ENCODE measurements at places on chromosomes 7 and 10.

DNA sequence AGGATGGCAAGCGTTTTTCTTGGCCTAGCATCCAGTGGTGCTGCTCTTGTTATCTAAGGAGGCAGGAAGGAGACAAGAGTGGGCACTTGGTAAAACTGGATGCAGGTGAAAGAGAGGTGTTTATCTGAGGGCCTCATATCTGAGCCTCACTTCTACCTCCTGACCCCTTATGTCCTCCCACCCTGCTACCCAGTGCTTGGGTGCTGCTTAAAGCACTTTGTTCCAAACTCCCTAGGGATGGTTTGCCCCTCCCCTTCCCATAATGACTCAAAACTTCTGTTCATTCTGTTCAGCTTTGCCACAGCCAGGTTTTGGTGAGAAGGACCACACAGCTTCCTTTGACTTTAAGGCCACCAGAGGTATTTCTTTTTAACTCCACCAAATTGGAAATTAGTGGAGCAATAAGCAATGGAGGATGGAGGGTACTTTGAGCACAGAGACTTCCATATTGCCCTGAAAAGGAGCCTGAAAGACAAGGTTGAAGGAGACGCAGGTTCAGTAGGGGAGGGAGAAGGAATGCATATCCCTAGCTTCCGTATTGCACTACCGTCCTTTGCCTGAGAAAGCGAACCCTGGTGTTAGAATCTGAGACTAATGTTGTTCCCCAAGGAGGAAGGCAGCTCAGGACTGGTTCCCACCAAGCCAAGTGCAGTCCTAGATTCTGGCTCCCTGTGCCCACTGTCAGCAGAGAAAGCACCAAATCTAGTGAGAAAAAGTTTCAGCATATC lies 30.1 kb downstream of the ENTPD1 start:
- peaks cover 16% of the 10 kb centered on the region for H3K36me3 ChIP-seq
- H3K4me1 ChIP-seq = peaks cover 57% of the 10 kb centered on the region
- H3K4me3 ChIP-seq = peak overlapping the region; percentile 61

DNA sequence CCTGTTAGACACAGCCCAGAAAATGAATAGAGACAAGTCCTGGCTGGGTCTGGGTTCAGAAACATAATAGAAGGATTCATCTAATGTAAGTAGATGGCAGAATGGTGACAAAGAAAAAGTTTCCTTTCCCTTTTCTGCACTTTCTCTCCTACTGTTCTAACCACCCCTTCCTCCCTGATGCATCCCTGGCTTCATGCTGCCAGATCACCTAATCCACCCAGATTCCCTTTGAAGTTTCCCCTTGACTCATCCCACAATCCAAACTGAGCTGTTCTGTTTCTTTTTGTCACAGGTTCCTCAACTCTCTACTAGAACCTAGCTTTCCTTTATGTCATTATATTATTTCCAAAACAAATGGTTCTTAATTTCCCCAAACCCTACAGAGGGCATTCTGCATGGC lies 1.1 kb upstream of the MACC1 start:
- peaks cover 8% of the 10 kb centered on the region for H3K4me1 ChIP-seq
- H3K27me3 ChIP-seq = peaks cover 2% of the 10 kb centered on the region
- no peak overlapping the region for H3K4me3 ChIP-seq
- no peak overlapping the region for H3K27ac ChIP-seq
- no peaks in the 10 kb centered on the region for H3K36me3 ChIP-seq
- no peak for DNase-seq

- no peak for DNase-seq
- H3K36me3 ChIP-seq = peaks cover 52% of the 10 kb centered on the region
- H3K4me1 ChIP-seq = peaks cover 38% of the 10 kb centered on the region
- H3K4me3 ChIP-seq = peak overlapping the region; percentile 84
- H3K27me3 ChIP-seq = no peaks in the 10 kb centered on the region
- H3K27ac ChIP-seq = peak overlapping the region; percentile 87
Measured at GRCh38 chr7:150715293-150715692, 1.1 kb upstream of the GIMAP1 start.

- no peak overlapping the region for H3K4me3 ChIP-seq
- peaks cover 9% of the 10 kb centered on the region for H3K4me1 ChIP-seq
Measured at GRCh38 chr7:55508221-55509011, 63.9 kb downstream of the VOPP1 start.

DNA sequence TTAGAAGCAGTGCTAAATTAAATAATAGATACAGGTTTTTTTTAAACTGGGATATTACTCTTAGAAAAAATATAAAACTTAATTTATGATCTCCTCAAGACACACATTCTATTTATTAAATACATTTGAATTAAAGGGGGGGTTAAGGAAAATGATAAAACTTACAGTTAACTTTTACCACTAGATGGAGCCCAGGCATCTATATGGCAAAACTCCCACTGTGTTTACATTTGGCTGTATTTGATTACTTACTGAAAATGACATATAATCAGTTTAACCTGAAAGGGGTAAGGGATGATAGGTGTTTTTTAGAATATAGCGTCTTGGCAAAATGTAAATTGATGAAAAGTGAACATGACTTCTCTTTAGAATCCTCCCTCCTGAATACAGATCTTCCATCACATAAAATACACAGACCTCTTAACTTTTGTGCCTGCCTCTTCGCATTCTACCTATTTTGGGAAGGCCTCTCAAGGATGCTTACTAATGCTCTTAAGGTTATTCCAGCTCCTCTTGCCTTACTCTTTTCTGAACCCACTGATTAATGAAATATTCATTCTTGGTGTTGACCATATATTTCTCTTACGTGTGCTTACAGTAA lies 235.7 kb downstream of the AGMO start:
- H3K36me3 ChIP-seq = no peaks in the 10 kb centered on the region
- H3K4me3 ChIP-seq = no peak overlapping the region
- H3K27me3 ChIP-seq = no peaks in the 10 kb centered on the region
- H3K27ac ChIP-seq = no peak overlapping the region

DNA sequence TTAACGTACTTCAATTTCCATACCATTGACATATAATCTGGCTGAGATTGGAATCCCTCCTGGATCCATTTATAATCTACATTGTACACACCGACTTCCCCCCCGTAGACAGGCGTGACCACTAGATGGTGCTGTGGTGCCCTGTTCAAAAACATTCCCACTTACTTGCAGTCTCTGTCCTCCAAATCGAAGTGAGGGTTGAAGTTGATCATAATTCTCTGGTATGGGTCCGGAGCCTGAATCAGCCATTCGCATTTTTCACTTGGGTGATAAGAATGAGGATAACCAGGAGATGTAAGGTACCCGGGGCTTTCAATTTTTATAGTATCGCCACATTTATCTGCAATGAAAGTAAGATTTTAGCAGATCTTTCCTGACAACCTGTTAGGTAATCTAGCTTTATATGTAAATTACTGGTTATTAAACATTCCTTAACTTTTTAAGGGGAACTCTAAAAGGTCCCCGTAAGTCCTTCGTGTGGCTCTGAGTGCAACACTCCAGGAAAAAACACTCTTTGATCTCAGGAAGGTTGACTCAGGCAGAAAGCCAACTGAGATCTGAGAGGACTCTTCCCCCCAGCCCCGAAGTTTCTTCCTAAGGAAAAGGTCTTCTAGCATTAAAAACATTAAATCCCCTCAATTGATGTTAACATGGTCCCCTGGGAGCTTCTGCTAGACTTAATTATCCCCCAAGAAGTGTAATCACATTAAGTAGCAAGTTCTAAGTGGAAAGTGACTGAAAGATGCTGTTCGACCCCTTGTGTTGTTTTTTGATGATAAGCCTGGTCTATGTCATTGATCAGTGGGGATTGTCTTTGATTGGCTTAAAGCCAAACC lies 3.7 kb downstream of the NRP1 start:
- H3K36me3 ChIP-seq = no peaks in the 10 kb centered on the region
- H3K27ac ChIP-seq = no peak overlapping the region
- peak; percentile 73 for DNase-seq
- H3K4me1 ChIP-seq = peaks cover 14% of the 10 kb centered on the region

GRCh38 chr7:45408409-45408737 lies 165.8 kb upstream of the ADCY1 start:
- H3K4me1 ChIP-seq = no peaks in the 10 kb centered on the region
- no peak for DNase-seq
- H3K27me3 ChIP-seq = peaks cover 10% of the 10 kb centered on the region
- no peaks in the 10 kb centered on the region for H3K36me3 ChIP-seq
- no peak overlapping the region for H3K4me3 ChIP-seq
- no peak overlapping the region for H3K27ac ChIP-seq

DNA sequence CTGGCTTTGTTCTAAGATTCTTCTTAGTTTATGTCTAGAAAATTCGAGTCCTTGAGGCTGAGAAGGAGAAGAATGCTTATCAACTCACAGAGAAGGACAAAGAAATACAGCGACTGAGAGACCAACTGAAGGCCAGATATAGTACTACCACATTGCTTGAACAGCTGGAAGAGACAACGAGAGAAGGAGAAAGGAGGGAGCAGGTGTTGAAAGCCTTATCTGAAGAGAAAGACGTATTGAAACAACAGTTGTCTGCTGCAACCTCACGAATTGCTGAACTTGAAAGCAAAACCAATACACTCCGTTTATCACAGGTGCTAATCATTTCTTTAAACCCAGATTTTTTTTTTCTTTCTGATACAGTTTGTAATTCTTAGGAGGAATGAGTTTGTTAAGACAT lies 6.7 kb downstream of the CEP55 start:
- H3K27me3 ChIP-seq = no peaks in the 10 kb centered on the region
- H3K4me3 ChIP-seq = peak overlapping the region; percentile 7
- H3K36me3 ChIP-seq = peaks cover 50% of the 10 kb centered on the region
- no peak for DNase-seq

- peak overlapping the region; percentile 67 for H3K27ac ChIP-seq
- H3K4me1 ChIP-seq = peaks cover 14% of the 10 kb centered on the region
- no peaks in the 10 kb centered on the region for H3K27me3 ChIP-seq
- H3K4me3 ChIP-seq = peak overlapping the region; percentile 45
- H3K36me3 ChIP-seq = peaks cover 4% of the 10 kb centered on the region
Measured at GRCh38 chr7:75928568-75928914, 13.6 kb downstream of the POR start.

DNA sequence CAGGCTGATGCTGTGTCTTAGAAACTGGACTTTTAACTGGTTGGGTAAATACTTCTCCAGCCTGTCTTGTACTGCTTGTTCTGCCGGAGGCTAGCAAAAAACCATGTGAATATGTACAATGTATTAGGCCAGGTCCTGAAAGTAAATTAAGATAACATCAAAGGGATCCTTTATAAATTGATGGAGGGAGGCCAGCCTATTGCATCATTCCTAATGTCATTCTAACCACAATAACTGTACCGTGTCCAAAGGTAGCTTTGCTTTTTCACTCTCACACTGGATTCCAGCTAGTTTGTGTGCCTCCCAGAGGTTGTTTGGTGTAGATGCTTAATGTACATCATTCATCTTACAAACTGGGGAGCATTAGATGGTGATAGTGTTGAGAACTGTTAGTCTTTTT lies 91.2 kb upstream of the SEM1 start:
- H3K27ac ChIP-seq = no peak overlapping the region
- no peak for DNase-seq
- H3K36me3 ChIP-seq = no peaks in the 10 kb centered on the region
- H3K27me3 ChIP-seq = peaks cover 23% of the 10 kb centered on the region
- no peaks in the 10 kb centered on the region for H3K4me1 ChIP-seq

DNA sequence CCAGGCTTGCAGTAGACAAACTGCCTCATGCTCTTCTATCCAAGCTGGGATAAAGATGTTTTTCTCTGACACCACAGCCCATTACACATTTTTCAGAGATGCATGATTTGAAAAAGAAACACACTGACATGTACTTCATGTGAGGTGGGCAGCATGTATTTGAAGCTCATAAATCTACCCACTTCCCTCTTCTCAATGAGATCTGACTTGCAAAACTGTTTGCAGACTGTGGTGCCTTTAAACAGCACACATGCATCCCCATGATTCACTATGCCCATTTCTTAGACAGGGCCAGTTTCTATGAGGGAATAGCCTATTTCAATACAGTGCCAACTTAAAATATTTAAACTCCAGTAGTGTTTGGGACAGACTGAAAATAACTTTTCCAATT lies 109.8 kb downstream of the GLI3 start:
- peak overlapping the region; percentile 22 for H3K4me3 ChIP-seq
- peaks cover 12% of the 10 kb centered on the region for H3K4me1 ChIP-seq
- H3K27ac ChIP-seq = no peak overlapping the region
- H3K36me3 ChIP-seq = no peaks in the 10 kb centered on the region
- H3K27me3 ChIP-seq = peaks cover 3% of the 10 kb centered on the region
- DNase-seq = no peak

- peaks cover 6% of the 10 kb centered on the region for H3K36me3 ChIP-seq
- H3K27me3 ChIP-seq = no peaks in the 10 kb centered on the region
- H3K4me1 ChIP-seq = peaks cover 9% of the 10 kb centered on the region
- DNase-seq = no peak
- no peak overlapping the region for H3K27ac ChIP-seq
Measured at GRCh38 chr7:144653449-144653848, 182.4 kb downstream of the TPK1 start.

DNA sequence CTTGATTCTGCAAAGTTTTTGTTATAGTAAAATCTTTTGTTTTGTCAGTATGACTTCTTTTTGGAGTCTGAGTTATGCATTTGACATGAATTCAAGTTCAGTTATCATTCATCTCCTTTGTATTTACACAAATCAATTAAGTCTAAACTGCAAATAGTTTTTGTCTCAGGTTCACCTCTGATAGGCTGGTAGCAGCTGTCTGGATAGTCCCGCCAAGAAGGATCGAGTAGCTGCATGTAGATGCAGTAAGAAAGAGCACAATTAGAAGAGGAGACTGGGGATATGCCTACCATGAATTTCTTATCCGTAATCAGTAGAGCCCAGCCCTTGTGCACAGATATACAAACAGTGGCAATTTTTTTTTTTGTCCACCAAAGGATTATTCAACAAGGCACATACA lies 392.5 kb upstream of the ETV1 start:
- no peaks in the 10 kb centered on the region for H3K4me1 ChIP-seq
- H3K4me3 ChIP-seq = no peak overlapping the region
- no peak overlapping the region for H3K27ac ChIP-seq
- DNase-seq = no peak

GRCh38 chr7:595621-596010 lies 76.0 kb upstream of the PDGFA start:
- peaks cover 17% of the 10 kb centered on the region for H3K36me3 ChIP-seq
- H3K27me3 ChIP-seq = no peaks in the 10 kb centered on the region
- no peak overlapping the region for H3K4me3 ChIP-seq
- DNase-seq = no peak

DNA sequence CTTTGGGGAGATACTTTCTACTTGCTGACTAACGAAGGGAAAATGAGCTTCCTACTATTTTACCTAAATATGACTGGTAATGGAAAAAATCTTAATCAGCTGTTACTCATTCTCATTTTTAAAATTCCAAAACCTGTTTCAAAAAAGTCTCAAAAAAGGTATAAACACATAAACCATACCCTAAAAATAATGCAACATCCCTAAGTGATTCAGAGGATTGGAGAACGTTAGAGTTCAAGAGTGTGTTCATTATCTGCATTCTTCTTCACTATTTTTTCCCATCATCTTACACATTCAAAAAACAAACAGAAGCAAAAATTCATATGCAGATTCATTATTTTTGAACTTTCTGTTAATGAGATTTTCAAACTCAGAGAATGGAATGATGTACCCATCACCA lies 150.4 kb upstream of the GNAI1 start:
- DNase-seq = no peak
- no peak overlapping the region for H3K27ac ChIP-seq
- no peaks in the 10 kb centered on the region for H3K27me3 ChIP-seq
- no peaks in the 10 kb centered on the region for H3K36me3 ChIP-seq
- no peaks in the 10 kb centered on the region for H3K4me1 ChIP-seq

All from activated naive CD8-positive, alpha-beta T cell treated with anti-CD3 and anti-CD28 coated beads, Interleukin-2, amount 10 ng/mL, durations not matched to agents 7 days and 5 days (primary cell).